ENCODE measurements at places on chromosomes 6 and 20.

DNA sequence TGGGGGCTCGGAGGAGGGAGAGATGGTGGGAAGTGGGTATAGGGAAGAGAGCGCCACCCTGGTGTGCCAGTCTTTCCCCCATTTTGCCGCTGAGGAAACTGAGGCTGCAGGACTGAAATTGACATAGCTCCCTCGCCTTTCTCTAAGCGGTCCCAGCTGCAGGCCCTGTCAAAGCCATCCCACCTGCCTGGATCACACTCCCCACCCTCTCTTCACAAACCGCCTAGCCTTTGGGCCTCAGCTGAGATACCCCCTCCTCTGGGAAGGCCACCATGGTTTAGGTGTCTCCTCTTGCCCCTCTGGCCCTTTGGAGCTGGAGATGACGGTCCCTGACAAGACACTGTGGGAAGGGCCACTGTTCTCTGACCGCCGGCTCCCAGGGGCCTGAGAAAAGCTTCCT lies 16.9 kb downstream of the SRC start:
- no peak for DNase-seq

DNA sequence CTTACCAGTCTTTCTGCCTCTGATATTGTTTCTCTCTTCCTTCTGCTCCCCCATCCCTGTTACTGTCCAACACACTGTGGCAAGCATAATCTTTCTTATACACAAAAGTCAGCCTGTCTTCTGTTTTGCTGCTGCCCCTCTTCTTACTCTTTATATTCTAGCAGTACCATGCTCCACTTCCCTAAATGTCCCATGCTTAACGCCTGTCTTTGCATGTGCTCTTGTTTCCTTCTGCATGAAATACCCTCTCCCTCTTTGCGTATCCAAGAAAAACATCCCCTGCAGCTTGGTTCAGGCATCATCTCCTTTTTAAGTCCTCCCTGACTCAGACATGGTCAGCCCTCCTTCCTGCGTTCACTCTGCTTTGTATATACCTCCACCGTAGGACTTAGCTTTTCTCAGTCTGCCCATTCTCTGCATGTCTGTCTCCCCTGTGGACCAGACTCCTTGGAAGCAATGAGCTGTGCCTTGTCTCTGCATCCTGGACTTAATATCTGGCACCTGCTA lies 103.9 kb downstream of the CTNNBL1 start:
- DNase-seq = no peak

GRCh38 chr6:149990661-149991471 lies 27.1 kb downstream of the ULBP1 start:
- no peak for DNase-seq

GRCh38 chr6:73943930-73944652 lies 248.1 kb downstream of the CD109 start:
- DNase-seq = no peak

DNA sequence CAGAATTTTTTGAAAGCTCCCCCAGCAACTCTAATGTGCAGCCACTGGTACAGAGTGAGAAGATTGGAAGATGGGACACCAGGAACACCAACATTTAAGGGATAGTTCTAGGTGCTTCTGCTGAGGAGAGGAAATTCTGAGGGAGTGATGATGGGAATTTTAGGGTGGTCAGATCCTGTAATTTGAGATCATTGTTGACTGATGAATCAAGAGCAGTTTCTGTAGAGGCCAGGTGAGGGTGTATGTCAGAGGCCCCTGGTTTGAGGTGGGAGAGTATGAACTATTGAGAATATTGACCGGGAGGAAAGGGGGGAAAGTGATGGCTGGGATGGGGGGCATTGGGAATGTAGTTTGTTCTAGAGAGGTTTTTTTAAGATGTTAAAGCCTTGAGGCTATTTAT lies 47.2 kb downstream of the PTPRA start:
- DNase-seq = no peak

- peak; percentile 92 for DNase-seq
Measured at GRCh38 chr20:37233548-37234253, 27.9 kb downstream of the GHRH start.

Data from NCI-H1417 treated with DMSO at 0.1 percent for 48 hours (cell line).